ENCODE measurements at places on chromosomes 6 and 20.

DNA sequence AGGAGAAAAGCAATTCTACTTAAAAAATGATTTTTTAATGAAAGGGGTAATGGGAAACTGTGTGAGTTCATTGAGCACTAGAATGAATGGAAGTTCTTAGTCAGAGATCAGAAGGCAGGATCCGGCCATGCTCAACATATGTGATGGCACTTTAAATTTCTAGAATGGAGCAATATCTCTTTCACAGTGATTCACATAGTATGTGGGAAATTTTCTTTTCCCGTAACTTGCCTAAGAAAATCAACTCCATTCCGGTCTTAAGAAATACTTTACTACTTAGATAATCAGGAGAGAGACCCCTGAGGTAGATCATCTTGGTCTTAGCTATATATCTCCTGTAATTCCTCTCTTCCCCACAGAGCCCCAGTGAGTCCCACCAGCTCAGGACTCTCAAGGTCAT is 131.8 kb downstream of the SCML4 start:
- DNase-seq = no peak

GRCh38 chr20:61692479-61692878 is 373.2 kb downstream of the TAF4 start:
- no peak for DNase-seq

DNA sequence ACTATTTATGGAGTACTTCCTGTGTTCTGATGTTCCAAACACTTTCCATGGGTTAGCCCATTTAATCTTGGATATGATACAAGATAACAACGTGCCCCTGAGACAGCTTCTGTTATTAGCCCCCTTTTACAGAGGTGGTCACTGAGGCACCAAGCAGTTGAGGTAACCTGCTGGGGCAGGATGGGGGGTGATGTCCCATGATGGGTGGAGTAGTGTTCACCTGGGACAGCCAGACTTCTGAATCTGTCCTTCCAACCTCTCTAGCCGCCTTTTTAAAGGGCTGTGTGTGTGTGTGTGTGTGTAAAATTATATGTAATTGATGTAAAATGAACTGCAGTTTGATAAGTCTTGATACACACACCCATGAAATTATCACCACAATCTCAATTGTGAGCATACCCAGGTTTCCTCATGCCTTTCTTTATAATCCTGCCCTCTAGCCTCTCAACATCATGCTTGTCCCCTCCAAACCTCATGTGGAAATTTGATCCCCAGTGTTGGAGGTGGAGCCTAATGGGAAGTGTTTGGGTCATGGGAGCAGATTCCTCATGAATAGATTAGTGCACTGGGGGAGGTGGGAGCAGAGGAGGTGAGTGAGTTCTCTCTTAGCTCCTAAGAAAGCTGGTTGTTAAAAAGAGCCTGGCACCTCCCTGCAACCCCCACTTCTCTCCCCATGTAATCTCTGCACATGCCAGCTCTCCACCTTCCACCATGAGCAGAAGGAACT is 39.2 kb downstream of the PLAGL2 start:
- DNase-seq = no peak

GRCh38 chr6:82372656-82373055 is 9.0 kb downstream of the TPBG start:
- no peak for DNase-seq

GRCh38 chr20:40506537-40506939 is 182.5 kb downstream of the MAFB start:
- no peak for DNase-seq

GRCh38 chr6:25498505-25498904 is 153.5 kb upstream of the SCGN start:
- DNase-seq = no peak

DNA sequence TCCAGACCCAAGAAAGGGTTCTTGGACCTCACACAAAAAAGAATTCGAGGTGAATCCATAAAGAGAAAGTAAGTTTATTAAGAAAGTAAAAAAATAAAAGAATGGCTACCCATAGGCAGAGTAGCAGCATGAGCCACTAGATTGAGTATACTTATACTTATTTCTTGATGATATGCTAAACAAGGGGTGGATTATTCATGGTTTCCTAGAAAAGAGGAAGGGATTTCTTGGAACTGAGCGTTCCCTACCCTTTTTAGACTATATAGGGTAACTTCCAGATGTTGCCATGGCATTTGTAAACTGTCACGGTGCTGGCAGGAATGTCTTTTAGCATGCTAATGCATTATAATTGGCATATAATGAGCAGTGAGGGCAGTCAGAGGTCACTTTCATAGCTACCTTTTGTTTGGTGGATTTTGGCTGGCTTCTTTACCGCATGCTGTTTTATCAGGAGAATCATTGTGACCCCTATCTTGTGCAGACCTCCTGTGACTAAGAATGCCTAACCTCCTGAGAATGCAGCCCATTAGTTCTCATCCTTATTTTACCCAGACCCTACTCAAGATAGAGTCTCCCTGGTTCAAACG is 44.3 kb downstream of the TENT5A start:
- DNase-seq = no peak

GRCh38 chr20:34315236-34315635 is 12.1 kb upstream of the AHCY start:
- DNase-seq = no peak

- no peak for DNase-seq
These were observed 31.7 kb upstream of the TGM3 start for GRCh38 chr20:2264118-2264517.

DNA sequence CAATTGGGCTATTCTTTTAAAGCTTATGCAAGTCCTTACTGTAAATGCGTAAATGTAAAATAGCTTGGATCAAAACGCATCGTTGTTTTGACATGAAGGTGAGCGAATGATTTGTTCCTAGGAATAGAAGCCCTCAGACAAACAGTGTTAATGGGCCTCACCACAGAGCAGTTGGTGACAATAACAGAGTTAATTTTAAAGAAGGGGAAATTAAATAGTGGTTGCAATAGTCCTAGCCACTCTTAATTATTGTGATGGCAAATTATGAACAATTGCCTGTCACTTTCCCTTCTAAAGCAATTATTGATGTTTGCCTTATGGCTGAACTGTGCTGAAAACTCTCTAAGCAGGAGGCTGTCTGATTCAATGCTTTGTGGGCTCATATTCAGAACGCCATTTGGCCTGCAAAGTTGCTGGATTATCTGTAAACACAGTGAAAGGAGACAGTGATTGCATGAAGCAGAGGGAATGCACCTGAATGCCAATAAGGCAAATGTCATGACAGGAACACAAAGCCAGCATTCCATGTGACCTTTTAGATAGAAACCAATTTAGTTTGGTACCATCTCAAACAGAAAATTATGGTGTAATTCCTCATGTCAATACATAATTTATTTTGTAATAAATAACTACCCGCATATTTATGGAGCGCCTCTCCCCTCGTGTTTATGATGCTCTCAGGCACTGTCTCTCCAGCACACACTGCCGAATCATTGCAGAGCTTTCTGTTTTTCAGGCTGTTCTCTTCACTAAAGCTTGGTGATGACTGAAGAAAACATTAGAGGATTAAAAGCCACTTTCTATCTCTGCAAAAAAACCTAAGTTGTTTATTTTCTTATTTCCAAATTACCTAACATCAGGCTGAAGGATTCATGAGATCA is 387.5 kb downstream of the HACE1 start:
- peak; percentile 78 for DNase-seq

DNA sequence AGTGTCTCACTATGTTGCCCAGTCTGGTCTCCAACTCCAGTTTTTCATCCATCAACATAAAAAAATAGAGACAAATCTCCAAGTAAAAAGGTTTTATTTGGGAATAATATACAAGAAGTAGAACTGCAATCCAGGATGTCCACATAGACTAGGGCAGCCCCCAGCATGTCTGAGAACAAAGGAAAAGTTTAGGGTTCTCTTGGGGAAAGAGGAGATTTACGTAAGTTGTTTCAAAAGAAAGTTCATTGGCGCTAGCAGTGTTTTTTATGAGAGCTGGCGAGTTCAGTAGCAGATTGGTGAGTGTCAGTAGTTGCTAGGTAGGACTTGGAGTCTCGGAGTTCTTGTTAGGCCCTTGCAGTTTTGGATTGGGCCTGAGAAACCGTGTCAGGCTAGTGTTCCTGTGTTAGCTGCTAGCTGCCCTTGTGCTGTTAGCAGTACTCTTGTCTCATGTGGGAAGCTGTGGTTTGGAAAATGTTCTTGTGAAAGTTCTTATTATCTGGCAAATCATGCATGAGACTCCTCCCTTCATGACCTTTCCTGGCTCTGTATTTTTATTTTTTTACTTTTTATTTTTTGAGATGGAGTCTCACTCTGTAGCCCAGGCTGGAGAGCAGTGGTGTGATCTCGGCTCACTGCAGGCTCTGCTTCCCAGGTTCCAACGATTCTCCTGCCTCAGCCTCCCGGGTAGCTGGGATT is 24.7 kb downstream of the TTLL9 start:
- DNase-seq = no peak

GRCh38 chr6:118724211-118724610 is 72.8 kb upstream of the CEP85L start:
- no peak for DNase-seq

DNA sequence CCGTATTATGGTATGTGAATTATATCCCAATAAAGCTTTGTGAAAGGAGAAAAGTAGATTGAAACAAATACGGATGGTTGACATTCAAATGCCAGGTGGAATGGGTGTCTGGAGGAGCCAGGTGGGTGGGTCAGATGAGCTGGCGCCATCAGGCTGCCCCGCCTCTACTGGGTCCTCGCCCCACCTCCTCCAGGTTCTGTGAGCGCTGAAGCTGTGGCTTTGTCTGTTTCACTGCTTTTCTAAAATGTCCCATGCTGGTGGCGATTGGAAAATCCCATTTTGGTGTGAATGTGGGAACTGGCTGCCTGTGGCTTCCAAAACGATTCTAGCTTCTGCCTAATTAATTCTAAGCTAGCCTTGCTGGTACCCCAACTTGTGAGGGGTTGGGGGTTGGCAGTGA is 16.5 kb downstream of the DUSP22 start:
- no peak for DNase-seq

- DNase-seq = no peak
These were observed 45.8 kb downstream of the NR2E1 start for GRCh38 chr6:108211671-108212070.

GRCh38 chr20:10658051-10658823 is 15.6 kb downstream of the JAG1 start:
- DNase-seq = no peak

GRCh38 chr6:89368999-89369398 is 16.5 kb upstream of the UBE2J1 start:
- DNase-seq = no peak

DNA sequence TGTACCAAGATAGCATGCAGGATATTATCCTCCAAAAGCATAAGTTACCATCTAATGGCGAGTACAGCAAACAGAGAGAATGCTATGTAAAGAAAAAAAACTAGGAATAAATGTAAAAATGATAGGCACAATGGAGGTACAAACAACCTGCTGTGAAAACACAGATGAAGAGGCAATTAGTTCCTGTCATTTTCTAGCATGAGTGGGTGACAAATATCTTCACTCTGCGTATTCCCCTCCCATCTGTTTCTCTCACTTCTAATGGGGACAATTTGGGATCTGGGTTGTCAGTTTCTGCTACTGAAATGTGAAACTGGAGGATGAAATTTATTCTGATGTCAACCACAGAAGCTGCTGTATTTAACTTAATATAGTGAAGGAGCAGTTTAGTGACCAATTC is 11.7 kb upstream of the PTPRK start:
- DNase-seq = no peak

DNA sequence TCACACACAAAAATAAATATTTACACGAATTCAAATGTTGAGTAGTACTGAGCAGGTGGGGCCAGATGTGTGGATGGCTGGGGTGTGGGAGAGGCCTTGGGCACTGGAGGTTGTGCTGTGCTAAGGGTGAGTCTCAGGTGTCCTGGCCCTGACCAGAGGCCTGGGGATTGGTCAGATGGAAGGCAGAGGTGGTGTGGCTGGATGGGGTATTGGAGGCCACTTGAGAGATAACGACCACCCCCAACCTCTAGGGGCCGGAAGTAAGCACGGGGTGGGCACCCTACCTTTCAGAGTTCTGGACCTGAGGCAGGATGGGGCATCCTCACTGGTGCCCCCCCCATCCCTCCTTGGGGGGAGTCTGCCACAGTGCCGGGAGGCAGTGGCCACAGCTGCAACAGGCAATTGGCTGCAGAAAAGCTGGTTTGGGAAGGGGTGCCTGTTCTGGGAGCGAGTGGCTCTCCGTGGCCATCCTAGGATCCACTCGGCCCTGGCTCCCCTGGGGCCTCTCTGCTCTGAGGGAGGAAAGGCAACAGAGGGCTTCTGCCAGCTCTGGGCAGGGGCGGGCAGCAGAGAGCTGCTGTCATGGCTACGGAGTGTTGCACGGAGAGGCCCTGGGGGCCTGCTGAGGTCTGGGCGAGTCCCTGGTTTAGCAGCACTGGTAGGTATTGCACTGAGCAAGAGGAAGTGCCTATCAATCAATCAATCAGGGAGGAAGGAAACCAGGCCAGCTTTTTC is 87.6 kb downstream of the ASXL1 start:
- DNase-seq = no peak

DNA sequence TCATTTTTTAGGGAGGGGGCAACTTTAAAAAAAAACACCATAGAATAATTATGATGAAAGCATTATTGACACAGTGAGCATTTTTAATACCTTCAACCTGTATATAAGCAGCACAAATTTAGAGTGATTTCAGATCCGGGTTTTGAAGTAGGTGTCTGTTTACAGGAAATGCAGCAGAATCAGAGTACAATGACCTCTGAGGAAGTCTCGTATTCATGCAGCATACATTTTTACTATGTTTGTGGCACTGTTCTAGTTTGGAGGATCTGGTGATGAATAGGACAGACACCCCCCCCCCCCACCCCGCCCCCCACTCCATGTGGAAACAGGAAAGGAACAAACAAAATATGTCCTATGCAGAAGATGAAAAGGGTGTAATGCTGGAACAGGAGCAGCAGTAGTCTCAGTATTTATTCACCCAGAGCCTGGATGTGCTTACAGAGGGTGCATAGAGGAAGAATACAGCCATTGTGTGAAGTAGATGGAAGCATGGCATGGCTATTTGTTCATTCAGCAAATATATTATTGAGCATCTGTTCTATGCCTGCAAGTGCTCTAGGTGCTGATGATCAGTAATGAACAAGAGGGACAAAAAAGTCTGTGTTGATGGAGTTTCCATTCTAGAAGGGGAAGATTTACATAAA is 19.7 kb downstream of the VAPB start:
- DNase-seq = no peak

DNA sequence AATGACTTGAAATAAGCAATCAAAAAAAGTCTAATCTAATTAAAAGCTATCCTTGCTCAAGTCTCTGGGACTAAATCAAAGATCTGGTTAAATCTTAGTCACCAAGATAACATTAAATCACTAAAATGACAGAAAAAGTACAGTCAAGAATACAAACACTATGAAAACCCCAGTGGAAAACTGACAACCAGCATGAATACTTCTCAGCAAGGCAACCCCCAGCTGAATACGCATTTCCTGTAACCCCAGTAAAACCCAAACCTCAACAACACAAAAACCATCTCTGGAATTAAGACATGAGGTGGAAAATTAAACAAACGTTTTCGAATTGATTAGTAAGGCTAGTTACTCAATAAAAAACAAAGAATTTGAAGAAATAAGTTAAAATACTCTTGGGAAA is 23.7 kb upstream of the ZC3H12D start:
- DNase-seq = no peak

Data from NCI-H2081 treated with DMSO at 0.1 percent for 48 hours (cell line).